ENCODE measurements at places on chromosomes 4 and X. TPM values are rescaled to one million over a fixed set of nuclear protein-coding genes. Genes with fewer than 3 reads are reported as not detected.

FDCSP gene
- total RNA-seq = not detected

GUCY1B1 gene
- 0.10 TPM for total RNA-seq

KLHL2 gene
- 32.9 TPM for total RNA-seq

PLP1 gene
- total RNA-seq = not detected

KIT gene
- 4.2 TPM for total RNA-seq

CT55 gene
- not detected for total RNA-seq

Measured in activated CD8-positive, alpha-beta T cell treated with anti-CD3 and anti-CD28 coated beads, Interleukin-2, amount 10 ng/mL, durations not matched to agents 7 days and 5 days (primary cell).